ENCODE measurements at places on chromosomes 5 and 9.

DNA sequence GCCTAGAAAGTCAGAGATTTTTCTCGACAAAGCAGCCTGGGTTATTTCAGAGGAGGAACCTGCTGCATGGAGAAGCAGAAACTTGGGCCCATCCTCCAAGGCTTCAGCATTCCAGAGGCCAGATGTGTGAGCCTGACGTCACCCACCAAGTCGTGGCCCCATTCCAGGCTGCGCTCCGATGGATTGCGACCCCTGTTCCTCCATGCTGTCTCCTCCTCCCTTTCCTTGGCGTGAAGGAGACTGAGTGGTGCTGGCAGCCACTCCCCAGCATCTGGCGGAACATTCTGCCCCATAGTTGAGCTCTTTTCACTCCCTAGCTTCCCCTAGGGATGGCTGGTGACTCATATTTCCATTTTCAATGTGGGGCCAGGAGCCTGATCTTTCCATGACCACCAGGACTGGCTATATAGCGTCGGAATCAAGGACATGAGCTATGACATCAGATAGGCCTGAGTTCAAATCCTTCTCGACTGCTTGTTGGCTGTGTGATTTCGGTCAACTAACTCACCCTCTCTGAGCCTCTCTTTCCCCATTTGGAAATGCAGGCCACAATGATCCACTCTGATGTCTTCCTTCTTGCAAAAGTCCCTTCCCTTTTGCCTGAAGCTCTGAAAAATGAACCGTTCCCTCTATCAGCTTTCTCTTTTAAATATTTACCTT, 24.5 kb upstream of the DUSP1 start:
- H3K27me3 ChIP-seq = no peaks in the 10 kb centered on the region
- no peak for DNase-seq
- no peak overlapping the region for H3K4me3 ChIP-seq

- no peaks in the 10 kb centered on the region for H3K4me1 ChIP-seq
- no peaks in the 10 kb centered on the region for H3K36me3 ChIP-seq
- DNase-seq = no peak
- H3K27ac ChIP-seq = no peak overlapping the region
- peaks cover 4% of the 10 kb centered on the region for H3K27me3 ChIP-seq
Observed at GRCh38 chr5:115939059-115939458, 23.2 kb upstream of the LVRN start.

DNA sequence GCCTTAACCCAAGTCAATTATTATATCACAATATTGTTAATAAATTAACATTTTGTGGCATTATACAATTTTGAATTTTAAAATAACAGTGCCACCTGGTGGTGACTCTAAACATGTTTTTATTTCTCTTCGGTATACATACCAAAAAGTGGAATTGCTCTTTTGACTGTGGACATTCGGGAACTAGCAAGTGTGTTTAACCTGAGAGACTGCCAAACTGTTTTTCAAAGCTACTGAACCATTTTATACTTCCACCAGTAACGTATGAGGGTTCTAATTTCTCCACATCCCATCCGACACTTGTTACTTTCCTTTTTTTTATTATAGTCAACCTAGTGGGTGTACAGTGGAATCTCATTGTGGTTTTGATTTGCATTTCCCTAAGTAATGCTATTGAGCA, 18.3 kb upstream of the HSDL2 start:
- no peaks in the 10 kb centered on the region for H3K27me3 ChIP-seq
- H3K36me3 ChIP-seq = no peaks in the 10 kb centered on the region
- H3K4me1 ChIP-seq = peaks cover 12% of the 10 kb centered on the region
- no peak for DNase-seq

GRCh38 chr5:168808051-168808616, 229.0 kb upstream of the PANK3 start:
- H3K27me3 ChIP-seq = peaks cover 40% of the 10 kb centered on the region
- H3K4me1 ChIP-seq = no peaks in the 10 kb centered on the region
- H3K27ac ChIP-seq = no peak overlapping the region

DNA sequence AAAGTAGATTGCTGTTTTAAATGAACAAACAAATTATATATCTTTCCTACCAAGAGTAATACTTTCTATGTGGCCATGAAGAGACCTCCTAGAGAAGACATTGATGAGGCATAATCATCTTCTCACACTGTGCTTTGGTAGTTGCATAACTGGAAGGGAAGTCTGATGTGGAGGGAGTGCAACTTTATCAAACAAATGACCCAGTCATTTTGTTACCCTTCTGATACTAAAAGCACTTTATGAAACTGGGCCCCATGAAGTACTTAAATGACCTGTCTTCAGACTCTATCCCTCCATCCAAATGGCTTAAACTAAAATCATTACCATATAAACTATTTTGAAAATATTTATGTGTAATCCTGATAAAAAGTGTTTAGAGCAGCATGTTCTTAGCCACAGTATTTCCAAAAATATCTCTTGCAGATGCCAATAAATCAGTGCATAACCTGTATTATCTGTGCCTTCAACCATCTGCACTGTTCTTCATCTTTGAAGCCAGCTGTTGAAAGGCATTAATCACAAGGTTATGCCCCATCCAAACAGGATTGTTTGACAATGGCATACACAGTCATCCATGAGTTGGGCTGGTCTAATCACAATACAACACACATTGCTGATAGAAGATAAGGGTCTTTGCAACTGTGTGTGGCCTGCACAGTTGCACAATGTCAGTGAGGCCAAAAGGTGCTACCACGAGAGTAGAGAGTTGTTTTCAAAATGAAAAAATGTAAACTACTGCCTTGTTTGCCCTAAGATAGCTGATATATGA, 31.9 kb upstream of the MIER3 start:
- DNase-seq = no peak
- H3K27me3 ChIP-seq = no peaks in the 10 kb centered on the region
- H3K27ac ChIP-seq = no peak overlapping the region
- H3K4me3 ChIP-seq = no peak overlapping the region

GRCh38 chr9:20353931-20354652, 268.2 kb downstream of the MLLT3 start:
- no peaks in the 10 kb centered on the region for H3K27me3 ChIP-seq
- no peak overlapping the region for H3K27ac ChIP-seq
- DNase-seq = no peak
- H3K4me1 ChIP-seq = peaks cover 54% of the 10 kb centered on the region
- H3K4me3 ChIP-seq = no peak overlapping the region

- no peak overlapping the region for H3K27ac ChIP-seq
- no peak for DNase-seq
- no peak overlapping the region for H3K4me3 ChIP-seq
- H3K4me1 ChIP-seq = peaks cover 25% of the 10 kb centered on the region
- no peaks in the 10 kb centered on the region for H3K27me3 ChIP-seq
Observed at GRCh38 chr5:1504069-1504595, 19.6 kb downstream of the LPCAT1 start.

DNA sequence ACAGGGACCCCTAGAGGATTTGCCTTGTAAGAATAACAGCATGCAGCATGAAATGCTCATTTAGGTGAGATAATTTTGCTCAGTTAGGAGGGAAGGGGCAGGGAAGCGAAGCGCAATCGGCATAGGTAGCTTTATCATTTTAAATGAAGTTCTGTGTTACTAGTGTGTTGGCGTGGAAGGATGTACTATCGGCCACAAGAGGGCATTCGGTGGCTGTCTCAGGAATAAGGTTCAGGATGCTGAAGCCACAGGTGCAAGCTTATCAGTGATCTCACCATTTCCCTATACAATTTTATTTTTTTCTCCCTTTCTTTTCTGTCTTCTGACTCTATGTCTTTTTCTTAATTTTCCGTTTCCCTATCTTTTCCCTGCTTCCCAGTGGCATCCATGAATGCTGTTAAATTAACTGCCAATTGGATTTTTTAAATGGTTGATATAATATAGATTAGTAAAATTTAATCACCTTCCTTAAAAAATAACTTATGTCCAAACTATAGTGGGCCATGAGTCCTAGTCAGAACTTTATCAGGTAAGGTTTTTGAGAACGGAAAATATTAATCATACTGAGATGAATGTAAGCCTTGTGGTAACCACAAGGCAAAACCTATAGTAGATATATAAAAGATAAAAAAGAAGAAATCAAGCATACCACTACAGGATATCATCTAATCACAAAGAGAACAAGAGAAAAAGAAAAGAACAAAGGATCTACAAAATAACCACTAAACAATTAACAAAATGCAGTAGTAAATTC, 1.2 kb upstream of the INSL6 start:
- H3K27me3 ChIP-seq = no peaks in the 10 kb centered on the region
- H3K27ac ChIP-seq = no peak overlapping the region
- H3K36me3 ChIP-seq = no peaks in the 10 kb centered on the region

GRCh38 chr5:43036409-43036808, 3.7 kb downstream of the ANXA2R start:
- H3K27ac ChIP-seq = no peak overlapping the region
- DNase-seq = peak; percentile 38
- no peaks in the 10 kb centered on the region for H3K36me3 ChIP-seq

GRCh38 chr5:6576861-6577501, 55.9 kb downstream of the NSUN2 start:
- peak; percentile 44 for DNase-seq
- no peaks in the 10 kb centered on the region for H3K36me3 ChIP-seq
- H3K27ac ChIP-seq = no peak overlapping the region
- no peak overlapping the region for H3K4me3 ChIP-seq
- H3K4me1 ChIP-seq = no peaks in the 10 kb centered on the region
- H3K27me3 ChIP-seq = peaks cover 20% of the 10 kb centered on the region

- peaks cover 47% of the 10 kb centered on the region for H3K4me1 ChIP-seq
- no peak overlapping the region for H3K4me3 ChIP-seq
Observed at GRCh38 chr5:76388236-76388635, 14.8 kb upstream of the IQGAP2 start.

DNA sequence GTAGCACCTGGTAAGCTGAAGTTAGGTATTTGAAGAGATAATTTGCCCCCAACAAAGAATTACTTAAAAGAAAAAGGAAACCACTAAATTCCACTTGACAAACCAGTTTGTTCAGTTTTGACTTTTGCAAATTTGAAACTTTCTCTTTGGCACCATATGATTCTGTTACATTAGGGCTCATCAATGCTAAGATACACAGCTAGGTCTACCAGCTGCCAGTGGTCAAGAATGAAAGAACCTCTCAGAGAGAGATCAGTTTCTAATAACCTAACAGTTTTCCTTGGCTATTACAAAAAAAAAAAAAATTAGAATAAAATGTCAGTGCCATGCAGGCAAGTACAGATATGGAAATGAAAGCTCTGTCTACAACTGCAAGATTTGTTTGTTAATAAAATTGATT, 92.3 kb downstream of the CAAP1 start:
- no peak for DNase-seq
- H3K27me3 ChIP-seq = no peaks in the 10 kb centered on the region
- no peak overlapping the region for H3K4me3 ChIP-seq
- H3K36me3 ChIP-seq = no peaks in the 10 kb centered on the region

Measured in activated naive CD4-positive, alpha-beta T cell treated with anti-CD3 and anti-CD28 coated beads for 36 hours (primary cell).